CD4-positive, alpha-beta T cell treated with Interleukin-6 for 4 hours (primary cell): ENCODE measurements at places on chromosomes 2 and 18.

GRCh38 chr18:45894818-45895217 lies 69.3 kb downstream of the SIGLEC15 start:
- no peak for DNase-seq

DNA sequence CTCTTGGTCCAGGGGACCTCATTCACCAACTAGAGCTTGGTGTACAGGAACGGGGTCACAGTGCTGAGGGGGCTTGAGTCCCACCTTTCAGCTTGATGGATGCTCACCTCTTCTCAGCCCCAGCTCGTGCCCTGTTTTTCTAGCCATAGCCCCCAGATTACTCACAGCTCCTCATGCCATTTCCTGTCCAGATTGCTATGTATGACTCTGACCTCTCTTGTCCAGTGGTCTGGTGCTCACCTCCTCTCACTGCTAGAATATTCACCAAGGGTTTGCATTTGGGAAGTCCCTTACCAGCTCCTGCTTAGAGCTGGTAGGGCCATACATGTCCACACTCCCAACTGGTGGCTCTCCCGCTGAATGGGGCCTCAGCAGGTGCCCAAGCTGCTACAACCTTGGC lies 5.9 kb downstream of the LBX2 start:
- no peak for DNase-seq

- DNase-seq = no peak
These were observed 33.7 kb upstream of the GPR17 start for GRCh38 chr2:127612111-127612822.

DNA sequence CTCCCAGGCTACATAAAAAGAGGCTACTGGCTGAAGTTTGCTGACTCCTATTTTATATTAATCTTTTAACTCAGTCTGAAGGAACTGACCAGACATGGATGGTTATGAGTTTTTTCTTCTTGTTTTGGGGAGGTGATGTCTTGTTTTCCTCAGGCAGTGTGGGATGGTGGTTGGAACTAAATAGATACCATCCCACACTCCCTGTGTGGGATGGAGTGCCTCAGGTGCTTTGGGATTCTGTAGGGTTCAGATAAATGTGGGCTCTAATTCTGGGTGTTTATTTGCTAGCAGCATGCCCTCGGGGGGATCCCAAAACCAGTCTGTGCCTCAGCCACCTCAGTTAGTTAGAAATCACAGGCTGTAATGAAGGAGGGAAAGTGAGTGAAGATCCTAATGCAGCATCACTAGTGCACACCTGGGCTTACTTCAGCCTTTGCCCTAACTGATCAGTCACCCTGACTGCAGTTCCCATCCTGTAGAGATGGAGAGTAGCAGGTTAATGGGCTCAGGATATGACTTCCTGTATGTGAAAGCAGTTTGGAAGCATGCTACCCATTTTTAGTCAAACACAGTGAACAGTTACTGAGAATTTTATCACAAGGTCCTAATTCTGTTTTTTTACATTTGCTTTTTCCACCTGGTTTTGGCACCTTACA lies 132.2 kb downstream of the SPTBN1 start:
- no peak for DNase-seq

DNA sequence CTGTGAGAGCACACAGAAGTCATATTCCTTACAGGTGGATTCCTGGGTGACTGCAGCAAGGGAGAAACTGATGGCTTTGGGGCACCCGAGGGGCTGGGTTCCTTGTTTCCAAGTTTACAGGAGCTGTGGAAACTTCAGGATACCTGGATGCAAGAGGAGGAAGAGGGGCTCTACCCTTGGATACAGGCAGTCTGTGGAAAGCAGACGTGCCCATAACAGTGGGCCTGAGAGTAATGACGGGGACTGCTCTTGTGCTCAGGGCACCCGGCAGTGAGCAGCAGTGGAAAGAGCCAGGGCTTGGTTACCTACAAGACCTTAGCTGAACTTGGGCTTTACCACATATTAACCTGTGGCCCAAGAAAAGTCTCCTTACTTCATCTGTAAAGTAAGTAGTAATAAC lies 102.2 kb upstream of the TGFA start:
- DNase-seq = no peak

DNA sequence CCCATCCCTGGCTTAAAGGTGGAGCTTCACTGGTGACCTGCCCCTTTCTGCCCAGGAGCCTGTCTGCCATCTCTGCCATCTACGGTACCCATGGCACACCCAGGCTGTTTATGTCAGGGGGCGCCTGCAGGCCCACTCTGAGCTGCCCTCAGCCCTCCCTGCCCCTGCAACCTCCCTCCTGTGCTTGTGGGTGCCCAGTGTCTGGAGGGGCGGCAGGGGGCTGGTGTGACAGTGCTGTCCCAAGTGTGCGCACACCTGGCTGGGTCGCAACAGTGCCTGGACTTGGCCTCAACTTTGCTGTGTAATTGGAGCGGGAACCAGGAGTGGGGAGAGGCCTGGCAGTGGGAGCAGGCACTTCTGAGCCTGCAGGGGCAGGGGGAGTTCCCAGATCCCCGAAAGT lies 102.4 kb downstream of the ALMS1 start:
- no peak for DNase-seq

GRCh38 chr2:56017784-56018183 lies 94.2 kb upstream of the EFEMP1 start:
- DNase-seq = no peak

GRCh38 chr2:205047273-205047839 lies 502.1 kb downstream of the PARD3B start:
- DNase-seq = no peak

GRCh38 chr2:117856415-117857210 lies 42.1 kb downstream of the DDX18 start:
- DNase-seq = no peak

GRCh38 chr2:224925810-224926100 lies 116.5 kb downstream of the DOCK10 start:
- DNase-seq = no peak

DNA sequence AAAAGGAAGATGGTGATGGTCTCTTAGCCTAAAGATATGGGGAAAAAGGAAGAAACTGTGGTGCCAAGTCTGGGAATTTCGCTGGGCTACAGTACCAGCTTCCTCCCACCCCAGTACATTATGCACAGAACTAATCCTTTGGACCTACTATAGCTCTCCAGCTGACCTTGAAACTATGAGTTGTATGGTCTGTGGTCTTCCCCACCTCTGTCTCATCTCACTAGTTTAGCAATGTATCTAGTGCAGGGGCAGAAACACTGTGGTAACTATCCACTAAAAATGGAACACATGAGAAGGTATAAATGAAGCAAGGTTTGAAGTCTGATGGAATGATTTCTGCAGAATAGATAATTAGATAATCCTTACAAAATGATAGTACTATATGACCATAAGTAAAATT lies 190.4 kb upstream of the CCDC150 start:
- no peak for DNase-seq

DNA sequence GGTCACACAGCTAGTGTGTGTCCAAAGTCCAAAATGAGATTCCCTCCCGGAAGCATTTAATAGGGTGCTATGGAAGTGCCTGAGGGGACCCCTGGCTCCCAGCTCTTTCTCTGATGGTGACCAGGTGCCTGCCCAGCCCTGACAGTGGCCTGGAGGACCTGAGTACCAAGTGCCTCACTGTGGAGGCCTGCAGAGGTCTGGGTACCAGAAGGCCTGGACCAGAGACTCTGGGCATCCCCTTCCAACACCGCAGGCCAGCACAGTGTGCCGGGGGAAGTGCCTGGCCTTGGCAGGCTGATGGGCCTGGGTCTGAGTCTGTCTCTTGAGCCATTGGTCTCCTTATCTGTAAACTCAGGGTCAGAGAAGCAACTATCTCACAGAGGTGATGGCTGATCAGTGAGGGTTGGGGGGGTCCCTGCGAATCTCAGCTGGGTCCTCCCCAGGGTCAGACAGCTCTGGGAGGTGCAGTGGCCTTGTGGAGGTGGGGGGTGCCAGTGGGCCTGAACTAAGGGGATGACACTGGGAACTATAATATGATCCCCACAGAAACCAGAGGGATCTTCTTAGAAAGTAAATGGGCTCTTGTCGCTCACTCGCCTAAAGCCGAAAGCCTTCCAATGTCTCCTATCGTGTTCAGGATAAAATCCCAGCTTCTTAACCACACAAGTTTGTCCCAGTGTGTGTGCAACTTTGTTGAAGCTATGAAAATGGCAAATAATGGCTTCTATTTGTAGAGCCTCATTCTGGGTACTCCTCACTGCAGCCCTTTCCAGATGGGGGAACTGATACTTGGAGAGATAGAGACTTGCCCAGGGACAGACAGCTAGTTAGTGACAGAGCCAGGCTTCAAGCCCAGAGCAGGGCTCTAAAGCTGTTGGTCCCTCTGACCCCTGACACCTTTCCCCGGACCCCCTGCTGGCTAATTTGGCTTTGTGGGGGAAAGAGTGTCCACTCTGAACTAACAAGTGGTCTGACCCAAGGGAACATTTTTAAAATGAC lies 225.1 kb downstream of the TFCP2L1 start:
- DNase-seq = no peak

GRCh38 chr2:40416486-40416885 lies 35.4 kb downstream of the SLC8A1 start:
- DNase-seq = no peak

DNA sequence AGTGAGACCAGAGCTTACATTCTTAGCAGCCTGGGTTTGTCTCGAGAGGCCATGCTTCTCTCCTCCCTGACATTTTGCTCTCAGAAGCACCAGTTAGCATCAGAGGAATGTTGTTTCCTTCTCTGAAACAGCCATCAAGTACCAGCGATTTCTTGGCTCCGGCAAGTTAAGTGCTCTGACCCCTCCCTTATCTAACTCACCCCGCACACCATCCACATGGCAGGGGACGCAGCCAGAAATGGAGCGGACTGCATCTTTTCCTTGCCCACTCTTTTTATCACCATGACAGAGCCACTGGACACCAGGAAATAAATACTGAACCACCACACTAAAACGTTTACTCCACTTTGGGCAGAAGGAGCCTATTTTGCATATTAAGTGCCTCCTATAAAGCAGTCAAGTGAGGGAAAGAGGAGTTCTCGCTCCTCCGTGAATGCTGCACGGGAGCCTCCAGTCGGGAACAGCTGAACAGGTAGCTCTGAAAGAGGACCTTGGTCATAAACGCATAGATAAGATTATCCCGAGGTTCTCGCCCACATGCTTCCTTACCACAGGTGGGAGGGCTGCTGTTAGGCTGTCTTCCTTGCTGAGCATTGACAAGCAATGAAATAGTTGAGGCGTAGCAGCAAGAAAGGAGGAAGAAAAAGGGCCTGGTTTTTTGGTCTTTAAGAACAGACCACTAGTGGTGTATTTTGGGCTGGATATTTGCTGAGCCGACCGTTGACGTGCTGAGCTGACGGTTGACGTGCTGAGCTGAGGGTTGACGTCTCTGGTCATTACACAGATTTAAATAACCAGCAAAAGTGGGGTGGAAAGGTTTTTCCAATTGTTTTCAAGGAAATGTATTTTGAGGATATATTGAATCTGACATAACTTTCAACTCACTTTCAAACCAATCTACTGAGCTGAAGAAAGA lies 71.4 kb upstream of the ITGB6 start:
- DNase-seq = no peak

- DNase-seq = no peak
These were observed 22.6 kb downstream of the CAPN13 start for GRCh38 chr2:30784682-30785081.

GRCh38 chr2:134293719-134294537 lies 40.1 kb downstream of the MGAT5 start:
- DNase-seq = no peak

DNA sequence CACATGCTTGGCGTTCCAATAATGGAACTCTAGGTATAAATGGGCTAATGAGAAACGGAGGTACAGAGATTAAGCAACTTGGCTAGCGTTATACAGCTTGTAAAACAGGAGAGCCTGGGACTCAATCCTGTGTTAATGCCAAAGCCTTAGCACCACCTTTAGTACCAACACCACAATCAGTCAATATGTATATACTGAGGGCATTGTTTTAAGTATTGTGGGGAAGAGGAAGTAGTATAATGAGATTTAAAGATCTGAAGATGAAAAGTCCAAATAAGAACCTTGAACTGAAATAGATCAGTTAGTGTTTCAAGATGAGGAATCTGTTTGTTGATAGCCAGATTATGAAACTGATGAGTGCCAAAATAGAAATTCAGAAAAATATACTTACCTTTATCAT lies 8.1 kb downstream of the MARS2 start:
- DNase-seq = no peak

- no peak for DNase-seq
These were observed 199.1 kb downstream of the PRKCE start for GRCh38 chr2:45850558-45850957.

DNA sequence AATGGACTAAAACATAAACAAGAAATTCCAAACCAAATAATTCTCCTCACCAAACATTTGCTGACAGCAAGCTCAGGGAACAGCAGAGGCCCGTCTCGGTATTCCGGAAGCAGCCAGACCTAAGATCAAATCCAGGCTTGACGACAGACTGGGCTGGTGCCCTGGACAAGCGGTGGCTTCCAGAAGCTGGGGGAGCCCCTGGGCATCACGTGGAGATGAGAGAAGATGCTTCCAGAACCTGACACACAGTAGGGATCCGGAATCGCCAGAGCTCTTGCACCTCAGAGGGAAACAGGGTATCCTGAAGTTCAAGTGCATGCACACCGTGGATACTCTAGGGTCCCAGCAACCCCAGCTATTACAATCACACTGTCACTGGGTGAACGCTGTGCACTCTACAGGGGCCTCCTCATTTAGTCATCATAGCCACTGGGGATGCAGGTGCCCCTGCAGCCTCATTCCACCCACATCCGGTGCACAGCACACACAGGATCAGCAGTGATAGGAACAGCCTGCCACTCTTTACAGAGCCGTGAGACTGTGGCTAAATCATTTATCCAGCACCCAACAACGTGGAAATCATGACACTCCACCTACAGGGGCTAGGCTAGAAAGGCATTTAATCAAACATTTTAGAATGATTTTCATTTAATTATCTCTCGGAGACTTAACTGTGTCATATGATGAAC lies 102.6 kb downstream of the HDAC4 start:
- peak; percentile 86 for DNase-seq

DNA sequence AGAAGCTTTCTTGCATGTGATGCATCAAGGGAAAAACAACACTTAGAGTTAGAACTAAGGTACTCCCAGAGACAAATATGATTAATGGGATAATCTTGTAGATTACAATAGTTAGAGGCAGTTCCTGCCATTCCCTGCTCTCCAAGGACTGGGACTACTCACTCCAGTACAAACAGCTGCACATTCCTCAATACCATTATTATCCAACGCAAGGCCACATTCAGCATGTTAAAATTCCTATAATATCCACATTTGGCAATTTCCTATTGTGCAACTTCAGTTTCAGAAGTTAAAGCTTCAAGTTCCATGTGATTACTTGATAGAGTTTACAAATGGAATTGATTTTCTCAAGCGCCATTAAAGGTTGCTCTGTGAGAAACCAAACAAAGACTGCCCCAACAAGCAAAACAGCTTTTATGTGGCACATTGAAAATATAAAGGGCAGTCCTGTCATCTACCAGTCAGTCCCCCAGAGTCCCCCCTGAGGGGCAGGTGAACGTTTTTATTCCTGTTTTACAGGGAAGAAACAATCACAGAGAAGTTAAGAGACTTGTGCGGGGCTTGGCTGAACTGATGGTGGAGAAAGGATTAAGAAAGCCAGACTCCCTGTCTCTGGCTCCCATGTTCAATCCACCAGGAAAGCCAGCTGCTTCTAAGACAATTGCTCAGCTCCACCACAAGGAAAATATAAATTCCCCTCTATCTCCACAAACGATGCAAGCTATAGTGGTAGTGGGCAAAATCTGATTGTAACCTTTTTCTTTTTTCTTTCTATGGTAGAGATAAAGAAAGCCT lies 72.6 kb downstream of the TXNL1 start:
- no peak for DNase-seq
